ENCODE measurements at places on chromosomes 5 and 9.

DNA sequence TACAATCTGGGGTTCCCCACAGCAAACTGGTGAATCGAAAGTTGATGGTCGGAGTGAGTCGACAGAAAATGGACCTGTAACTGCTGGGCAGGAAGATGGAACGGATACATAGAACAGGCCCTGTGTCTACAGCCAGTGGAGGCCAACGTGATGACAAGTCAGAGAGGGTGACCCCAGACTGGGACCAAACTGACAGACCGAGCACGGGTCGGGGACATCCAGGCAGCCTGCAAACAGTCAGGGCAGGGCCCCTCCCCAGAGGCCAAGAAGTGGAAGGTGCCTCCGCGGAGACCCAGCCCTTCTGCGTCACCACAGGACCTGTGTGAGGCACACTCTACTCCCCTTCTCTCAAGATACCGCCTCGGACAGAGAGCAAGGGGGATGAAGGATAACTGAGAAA lies 25.1 kb upstream of the FANCC start:
- no peak for DNase-seq

- no peak for DNase-seq
These were observed 70.3 kb downstream of the CTSL start for GRCh38 chr9:87796196-87796595.

DNA sequence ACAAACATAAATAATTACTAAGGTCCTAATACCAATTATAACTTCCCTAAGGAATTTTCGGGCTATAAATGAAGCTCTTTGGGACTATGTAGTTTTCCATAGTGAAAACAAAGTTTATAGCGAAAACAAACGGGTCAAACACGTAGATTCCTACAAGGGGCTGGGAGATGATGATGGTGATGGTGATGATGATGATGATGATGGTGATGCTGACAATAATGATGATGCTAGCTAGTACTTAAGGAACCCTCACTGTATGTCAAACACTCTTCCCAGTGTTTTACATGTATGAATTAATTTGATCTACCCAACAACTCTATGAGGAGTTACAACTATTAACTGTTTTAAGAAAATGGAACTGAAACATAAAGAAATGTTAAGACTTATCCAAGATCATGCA lies 63.7 kb upstream of the PIK3R1 start:
- no peak for DNase-seq

GRCh38 chr5:158852622-158853021 lies 247.1 kb downstream of the EBF1 start:
- no peak for DNase-seq

DNA sequence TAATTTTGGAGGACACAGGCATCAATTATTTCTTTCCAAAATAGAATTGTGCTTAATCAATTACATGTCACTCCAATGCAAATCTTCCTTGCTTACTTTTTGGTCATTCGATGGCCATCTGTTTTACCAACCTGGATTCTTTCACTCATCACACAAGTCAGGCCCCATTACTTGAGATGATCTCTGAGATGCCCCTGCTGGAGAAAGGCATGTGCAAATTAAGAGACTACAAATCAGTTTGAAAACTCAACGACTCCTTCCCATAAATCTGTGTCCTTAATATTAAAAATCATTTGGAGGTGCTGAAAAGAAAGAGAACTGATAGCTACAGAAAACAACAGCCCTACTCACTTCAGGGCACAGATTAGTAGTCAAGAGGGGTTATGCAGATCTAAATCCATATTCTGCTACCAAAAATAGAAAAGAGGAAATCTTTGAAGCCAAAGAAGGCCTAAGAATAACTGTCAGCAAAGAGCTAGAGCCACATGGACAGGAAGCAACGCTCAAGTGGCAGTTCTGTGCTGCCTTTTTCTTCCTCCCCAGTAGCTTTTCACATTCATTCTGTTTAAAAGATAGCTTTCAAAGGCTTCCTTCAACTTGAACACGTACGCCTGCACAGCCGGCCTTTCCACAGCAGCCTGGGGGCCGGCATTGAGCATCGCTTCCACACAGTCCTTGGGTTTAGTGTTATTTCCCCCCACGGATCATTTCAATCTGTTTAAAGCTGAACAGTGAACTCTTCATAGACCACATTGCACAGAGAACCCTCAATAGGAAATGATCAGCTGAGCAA lies 79.3 kb upstream of the MAP3K1 start:
- DNase-seq, result no peak

GRCh38 chr5:88785746-88786565 lies 97.0 kb downstream of the MEF2C start:
- no peak for DNase-seq

GRCh38 chr5:76372323-76373054 lies 30.6 kb upstream of the IQGAP2 start:
- DNase-seq, result no peak

- no peak for DNase-seq
These were observed 3.3 kb downstream of the EXOC3 start for GRCh38 chr5:446066-446882.

DNA sequence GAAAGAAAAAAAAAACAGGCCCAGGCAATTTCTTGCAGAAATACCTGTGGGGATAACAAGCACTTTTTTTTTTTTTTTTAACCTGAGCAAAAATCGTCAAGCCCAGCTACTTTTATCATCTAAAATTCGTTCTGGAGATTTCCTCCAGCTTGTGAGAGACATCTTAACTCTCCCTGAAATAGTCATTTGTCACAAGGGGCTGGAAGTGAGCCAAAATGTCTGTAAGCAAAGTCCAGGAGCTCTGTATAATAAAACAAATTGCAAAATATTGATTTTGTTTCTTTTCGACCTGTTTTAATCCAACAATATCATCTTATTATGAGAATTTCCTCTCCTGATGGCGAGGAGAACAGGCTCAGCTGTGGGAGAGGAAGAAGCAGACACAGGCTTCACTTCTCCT lies 168.4 kb downstream of the TTLL11 start:
- DNase-seq, result no peak

DNA sequence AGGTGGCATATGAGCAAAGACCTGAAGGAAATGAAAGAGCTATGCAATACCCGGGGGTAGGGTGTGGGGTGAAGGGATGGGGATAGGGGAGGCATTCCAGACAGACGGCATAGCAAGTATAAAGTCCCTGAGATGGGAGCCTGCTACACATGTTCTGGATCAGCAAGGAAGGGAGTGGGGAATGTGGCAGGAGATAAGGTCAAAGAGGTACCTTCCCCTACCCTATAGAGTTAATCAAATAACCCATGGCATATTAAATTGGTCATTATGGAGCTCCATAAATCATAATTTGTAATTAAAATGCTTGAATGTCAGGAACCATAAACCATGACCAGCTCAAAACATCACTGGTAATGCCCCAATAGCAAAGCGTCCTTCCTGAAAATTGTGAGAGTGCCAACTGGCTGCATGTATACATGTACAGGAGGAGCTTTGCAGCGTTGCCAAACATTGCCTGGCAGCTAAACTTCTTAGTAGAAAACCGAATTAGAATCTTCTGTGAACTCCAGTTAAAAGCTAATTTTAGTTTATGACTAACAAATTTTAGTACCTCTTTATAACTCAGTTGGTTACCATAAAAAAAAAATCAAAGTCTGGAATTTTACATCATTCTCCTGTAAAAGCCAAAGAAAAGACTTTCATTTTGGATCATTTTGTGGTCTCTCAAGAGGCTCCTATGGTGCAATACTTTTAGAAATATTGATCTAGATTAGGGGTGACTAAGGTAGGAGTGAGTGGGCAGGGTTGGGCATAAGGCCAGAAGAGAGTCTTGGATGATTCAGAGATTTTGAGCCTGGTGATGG lies 4.7 kb downstream of the DNAI1 start:
- DNase-seq, result no peak

DNA sequence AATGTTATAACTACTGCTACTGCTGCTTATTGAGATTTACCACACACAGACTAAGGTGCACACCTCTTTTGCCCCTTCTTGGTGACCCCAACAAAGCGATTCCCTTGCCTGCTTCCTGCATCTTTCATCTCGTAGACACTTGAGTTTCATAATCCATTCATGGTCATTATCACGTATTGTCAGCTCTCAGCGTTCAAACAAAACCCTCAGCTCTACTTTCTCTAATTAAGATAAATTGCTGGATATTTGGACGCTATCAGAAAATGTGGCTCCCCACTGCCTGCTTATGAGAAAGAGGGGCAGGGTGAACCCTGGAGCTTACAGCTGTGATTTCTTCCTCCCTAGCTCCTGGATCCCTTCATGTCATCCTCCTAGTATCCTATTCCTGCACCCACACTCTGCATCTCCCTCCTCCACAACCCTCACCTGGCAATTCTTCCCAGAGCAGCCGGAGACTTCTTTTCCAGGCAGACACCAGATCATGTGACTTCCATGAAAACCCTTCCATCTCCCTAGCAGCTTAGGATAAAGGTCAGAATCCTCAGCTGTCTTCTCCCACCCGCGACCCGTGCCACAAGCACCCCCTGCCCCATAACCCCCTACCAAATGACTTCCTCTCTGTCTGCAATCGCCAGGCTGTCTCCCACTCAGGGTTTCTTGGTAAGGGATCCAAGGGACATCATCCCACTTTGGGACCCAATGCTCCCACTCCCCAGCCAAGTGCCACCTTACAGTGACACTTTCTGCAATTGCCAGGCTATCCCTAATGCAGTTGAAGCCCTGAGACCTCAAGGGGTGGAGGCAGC lies 146.5 kb downstream of the NSG2 start:
- DNase-seq, result no peak

GRCh38 chr5:39014561-39014960 lies 59.6 kb downstream of the RICTOR start:
- no peak for DNase-seq

GRCh38 chr9:95598236-95598635 lies 81.5 kb upstream of the PTCH1 start:
- no peak for DNase-seq

DNA sequence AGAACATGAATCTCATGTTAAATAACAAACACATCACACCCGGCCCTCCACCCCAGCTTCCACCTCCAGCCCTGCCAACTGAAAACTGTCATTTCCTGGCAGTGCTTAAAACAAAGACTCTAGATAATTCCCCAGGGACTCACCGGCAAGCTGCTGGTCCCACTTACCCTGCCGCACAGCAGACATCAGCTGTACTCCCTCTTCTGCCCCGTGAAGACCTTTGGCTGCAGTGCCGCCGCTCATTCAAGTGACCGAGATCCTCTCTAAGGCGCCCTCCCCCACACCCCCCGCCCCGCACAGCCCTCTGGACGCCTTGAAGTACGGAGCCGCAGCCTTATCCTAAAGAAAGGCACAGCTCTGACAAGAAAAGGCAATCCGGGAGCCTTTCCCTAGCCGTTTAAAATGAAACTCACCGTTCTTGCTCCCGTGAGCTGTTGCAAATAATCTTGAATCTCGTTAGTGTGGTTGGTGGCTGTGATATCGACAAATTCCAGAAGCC lies 434 bp downstream of the GLRX start:
- no peak for DNase-seq

DNA sequence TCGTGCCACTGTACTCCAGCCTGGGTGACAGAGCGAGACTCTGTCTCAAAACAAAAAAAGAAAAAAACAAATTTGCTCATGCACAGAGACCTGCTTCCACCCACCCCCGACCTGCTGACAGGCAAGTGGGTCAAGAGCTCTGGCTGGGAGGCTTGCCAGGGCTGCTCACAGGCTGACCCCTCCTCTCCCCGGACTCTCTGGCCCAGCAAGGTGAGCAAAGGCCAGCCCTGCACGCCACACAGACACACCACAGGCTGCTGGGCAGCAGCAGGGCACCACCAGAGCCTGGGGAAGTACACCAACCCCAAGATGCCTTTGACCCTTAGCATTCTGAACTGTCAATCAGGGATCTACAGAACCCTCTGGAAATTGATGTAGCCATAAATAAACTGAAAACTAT lies 29.2 kb downstream of the NSUN2 start:
- no peak for DNase-seq

DNA sequence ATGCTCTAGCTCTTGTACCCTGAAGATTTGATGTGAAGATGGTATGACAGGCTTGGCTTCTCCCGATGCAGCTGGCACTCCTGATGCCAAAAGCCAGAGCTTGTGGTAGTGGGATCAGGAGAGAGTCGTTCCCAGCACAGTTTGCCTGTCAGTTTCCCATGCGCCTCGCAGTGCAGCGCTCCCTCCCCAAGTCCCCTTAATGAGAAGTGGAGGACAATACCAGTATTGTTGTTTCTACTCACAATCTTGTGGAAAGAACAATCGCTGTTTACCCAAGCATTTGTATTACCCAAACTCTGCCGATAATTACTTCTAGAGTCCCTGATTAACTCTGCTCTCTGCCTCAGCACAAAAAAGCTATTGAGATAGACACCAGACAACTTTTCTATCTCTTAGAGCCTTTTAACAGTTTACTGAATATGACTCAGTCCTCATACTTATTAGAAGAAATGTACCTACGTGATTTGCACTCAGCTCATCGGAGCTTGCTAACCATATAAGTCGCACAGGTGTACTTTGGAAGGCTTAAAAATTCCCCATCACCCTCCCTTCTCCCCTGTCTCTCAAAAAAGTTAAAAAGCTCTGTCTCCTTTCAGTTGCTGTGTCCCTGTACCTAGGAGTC lies 283.2 kb upstream of the TMEM161B start:
- DNase-seq, result no peak

DNA sequence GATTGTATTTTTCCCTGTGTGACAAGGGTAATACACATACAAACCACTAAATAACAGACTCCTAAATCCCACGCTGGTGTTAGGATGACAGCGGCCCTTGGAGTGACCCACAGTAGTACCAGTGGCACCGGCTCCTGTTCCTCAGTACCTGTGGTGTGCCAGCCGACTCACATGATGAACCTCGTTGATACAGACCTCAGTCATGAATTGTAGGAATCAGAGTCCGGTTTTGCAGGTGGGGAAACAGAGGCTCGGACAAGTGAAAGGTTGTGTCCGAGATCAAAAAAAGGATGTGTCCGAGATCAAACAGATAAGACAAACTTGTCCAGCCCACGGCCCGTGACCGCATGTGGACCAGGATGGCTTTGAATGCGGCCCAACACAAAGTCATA lies 78.0 kb downstream of the AMBP start:
- no peak for DNase-seq

- no peak for DNase-seq
These were observed 159.6 kb downstream of the TLE4 start for GRCh38 chr9:79731171-79731890.

- DNase-seq, result no peak
These were observed 471.2 kb upstream of the ACTBL2 start for GRCh38 chr5:57953792-57954191.

- no peak for DNase-seq
These were observed 204.0 kb downstream of the DNAH5 start for GRCh38 chr5:13740471-13740870.

GRCh38 chr5:5306696-5307095 lies 115.8 kb upstream of the ICE1 start:
- DNase-seq, result no peak

GRCh38 chr5:32642276-32643002 lies 57.1 kb downstream of the SUB1 start:
- no peak for DNase-seq

DNA sequence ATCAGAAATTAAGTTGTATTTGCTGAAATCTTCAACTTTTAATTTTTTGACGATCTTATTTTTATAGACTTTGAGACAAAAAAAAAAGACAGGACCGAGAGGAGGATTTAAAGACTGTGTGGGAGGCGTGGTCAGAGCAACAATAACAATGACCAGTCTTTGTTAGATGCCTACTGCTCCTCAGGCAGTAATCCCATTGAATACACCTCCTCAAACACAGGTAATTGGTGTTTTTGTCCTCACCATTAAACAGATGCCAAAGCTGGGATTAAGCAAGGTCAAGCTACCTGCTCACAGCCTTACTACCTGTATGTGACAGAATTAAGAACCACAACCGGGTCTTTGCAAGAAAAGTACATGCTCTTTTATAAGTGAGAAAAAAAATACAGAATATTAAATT lies 233.3 kb upstream of the GRAMD2B start:
- DNase-seq, result no peak

Measured in activated T-cell treated with anti-CD3 and anti-CD28 coated beads for 4 hours (primary cell).